ENCODE measurements at places on chromosomes 11 and 22.

GRCh38 chr22:46471901-46472721 lies 65.3 kb downstream of the CELSR1 start:
- no peak for DNase-seq

GRCh38 chr11:73237471-73238290 lies 19.6 kb downstream of the P2RY2 start:
- DNase-seq = no peak

DNA sequence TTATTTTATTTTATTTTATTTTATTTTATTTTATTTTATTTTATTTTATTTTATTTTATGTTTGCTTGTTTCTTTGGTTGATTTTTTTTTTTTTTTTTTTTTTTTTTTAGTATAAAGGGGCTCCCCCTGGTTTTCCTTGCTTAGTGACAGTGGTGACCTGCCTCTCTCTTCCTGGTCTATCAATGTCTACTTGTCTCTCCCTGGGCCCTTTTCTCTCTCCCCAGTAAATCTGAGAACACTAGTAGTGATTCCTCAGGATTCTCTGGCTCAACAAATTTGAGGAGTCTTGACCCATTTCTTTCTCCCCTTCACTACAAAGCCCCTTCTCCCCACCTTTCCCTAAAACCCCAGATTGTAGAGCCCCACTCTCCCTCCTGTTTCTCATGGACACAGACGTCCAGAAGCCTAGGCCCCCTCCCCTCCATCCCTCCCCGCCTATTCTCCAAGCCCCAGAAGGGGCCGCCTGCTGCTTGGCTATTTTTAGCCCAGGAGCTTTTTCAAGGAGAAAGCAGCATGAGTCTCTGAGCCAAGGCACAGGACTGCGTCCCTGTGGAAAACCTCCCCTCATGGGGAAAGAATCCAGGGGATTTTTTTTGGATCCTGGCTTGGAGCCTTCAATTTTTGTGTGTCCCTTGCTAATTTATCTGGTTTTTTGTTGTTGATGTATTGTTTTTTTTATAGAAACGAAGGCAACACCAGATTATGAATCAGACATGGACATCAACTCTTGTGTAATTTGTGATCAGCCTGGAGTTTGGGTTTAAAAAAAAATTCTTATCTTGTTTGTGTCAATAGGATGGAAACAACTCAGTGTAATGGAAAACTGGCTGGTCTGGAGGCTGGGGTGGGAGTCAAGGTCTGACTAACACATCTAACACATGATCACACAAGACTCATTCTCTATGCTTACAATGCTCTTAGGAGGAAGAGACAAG lies 17.5 kb upstream of the ACCSL start:
- no peak for DNase-seq

GRCh38 chr11:126999366-126999765 lies 1.2 kb downstream of the KIRREL3 start:
- DNase-seq = no peak

- no peak for DNase-seq
Measured at GRCh38 chr11:57703341-57703740, 8.7 kb downstream of the MED19 start.

DNA sequence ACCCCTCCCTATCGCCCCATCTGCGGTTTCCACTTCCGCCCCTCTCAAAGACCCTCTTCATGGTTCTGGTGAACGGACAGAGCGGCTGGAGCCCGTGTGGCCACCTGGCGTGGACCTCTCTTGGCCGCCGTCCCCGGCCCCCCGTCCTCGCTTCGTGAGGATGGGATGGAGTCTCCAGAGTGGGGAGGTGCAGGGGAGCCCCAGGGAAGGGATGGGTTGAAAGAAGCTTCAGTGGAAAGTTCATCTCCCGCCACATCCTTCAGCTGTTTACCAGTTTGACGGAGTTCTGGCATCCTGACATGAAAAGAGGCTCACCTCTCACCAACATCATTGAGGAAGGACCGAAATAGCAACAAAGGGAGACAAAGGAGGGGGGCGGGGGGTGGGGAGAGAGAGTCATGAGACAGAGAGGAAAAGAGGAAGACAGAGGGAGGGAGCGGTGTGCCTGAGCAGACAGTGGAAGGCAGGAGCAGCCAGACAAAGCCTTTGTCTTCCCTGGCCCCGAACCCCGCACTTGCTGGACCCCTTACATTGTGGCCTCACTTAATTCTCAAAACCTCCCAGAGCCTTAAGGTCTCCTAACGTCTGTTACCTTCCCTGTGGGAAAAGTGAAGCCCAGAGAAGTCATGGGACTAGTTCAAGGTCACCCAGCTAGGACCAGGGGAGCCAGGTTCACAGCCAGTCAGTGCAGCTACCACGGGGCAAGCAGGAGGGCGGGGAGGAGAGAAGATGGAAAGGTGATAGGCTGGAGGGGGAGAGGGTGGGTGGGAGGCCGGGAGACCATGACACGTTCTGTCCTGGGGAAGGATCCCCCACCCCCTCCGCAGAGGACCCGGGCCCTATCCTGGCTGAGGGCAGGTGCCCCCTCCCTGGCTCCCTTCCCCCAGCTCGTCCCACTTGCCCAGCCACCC lies 54.9 kb downstream of the CD6 start:
- DNase-seq = no peak

GRCh38 chr22:19903031-19903430 lies 38.5 kb upstream of the COMT start:
- no peak for DNase-seq

GRCh38 chr22:17845327-17845726 lies 71.1 kb upstream of the BID start:
- DNase-seq = no peak

DNA sequence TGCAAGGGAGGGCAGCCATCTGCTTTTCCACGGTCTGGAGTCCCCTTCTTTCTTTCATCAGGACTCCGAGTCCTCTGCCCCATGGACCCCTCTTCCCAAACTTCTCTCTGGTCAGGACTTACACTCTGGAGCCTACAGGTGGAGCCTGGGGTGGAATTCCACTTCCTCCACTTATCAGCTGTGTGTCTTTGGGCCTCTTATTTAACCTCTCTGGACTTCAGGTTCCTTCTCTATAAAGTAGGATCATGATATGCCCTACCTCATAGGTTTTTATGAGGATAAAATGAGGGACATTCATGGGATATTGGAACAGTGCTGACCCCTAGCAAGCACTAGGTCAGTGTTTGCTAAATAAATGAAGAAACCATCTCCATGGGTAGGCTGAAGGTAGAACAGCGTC lies 1.7 kb downstream of the LINC01488 start:
- DNase-seq = no peak

- peak; percentile 36 for DNase-seq
Measured at GRCh38 chr11:6926208-6927029, at the start of gene ZNF215. Gene ZNF215 (plus strand): TSS chr11:6926426. CDS start chr11:6932273, 5,847 bp downstream.

- no peak for DNase-seq
Measured at GRCh38 chr11:59918480-59918879, 19.8 kb upstream of the OOSP1 start.

- no peak for DNase-seq
Measured at GRCh38 chr11:126476977-126477376, 121.5 kb downstream of the ST3GAL4 start.

All from BJ (cell line).